ENCODE measurements at places on chromosomes 3 and 15.

GRCh38 chr15:32878869-32879805 is 161.3 kb downstream of the GREM1 start:
- no peak for DNase-seq

GRCh38 chr3:129557548-129557894 is 14.5 kb downstream of the H1-8 start:
- no peak for DNase-seq

DNA sequence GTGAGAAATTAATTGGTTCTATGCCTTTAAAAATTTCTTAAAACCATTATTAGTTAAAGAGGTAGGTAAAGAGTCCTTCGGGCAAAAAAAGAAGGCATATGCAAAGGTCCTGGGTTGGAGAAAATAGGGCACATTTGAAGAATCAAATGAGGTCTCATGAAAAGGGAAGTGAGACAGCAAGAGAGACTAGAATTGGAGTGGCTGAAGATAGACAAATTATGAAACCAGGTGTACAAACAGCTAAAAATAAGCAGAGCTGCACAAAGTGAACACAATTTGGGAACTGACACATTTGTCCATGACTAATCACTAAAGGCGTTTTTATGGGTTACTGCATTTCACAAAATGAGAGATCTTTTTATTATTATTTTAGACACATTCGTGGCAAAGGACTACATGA is 581.2 kb downstream of the PYDC2 start:
- no peak for DNase-seq

DNA sequence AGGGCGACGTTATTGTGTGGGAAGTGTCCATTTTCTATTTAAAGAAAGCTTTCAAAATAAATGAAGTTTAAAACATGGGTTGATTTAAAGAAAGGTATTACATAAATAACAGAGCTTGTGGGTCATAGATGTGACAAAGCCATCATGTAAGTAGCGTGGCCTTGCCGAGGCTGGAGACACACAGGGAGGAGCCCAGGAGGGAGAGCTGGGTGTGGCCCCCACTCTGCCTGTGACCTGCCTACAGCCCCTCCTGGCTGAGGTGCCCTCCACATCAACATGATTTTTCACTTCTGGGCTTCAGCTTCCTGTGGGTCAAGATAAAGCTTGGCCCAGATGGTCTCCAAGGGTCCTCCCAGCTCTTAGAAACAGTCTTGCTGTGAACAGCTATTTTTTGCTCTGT is 12.5 kb upstream of the MGLL start:
- DNase-seq, result no peak

DNA sequence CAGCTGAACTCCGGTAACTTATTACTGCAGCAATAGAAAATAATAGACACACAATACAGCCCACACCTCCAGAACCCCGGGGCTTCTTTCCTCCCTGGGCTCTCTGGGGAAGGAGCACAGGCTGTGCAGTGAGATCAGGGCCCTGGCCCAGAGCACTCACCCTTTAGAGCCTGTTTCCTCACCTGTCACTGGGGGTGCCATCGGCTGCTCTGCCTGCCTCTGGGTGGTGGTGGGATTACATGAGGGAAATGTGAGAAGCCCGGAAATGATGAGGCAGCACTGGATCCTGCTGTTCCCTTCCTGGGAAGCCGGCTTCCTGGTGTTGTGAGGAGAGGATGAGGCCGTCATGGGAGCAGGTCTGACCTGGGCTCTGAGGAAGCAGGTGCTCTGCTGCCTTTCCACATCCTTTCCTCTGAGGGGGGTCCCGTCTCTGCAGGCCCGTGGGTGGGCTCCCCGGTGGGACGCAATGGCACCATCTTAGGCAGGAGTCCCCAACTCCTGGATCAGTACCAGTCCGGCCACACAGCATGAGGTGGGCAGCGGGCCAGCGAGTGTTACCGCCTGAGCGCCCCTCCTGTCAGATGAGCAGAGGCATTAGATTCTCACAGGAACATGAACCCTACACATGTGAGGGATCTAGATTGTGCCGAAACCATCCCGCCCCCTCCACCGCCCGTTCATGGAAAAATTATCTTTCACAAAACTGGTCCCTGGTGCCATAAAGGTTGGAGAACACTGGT is 220.9 kb upstream of the CTDSPL start:
- DNase-seq, result no peak

DNA sequence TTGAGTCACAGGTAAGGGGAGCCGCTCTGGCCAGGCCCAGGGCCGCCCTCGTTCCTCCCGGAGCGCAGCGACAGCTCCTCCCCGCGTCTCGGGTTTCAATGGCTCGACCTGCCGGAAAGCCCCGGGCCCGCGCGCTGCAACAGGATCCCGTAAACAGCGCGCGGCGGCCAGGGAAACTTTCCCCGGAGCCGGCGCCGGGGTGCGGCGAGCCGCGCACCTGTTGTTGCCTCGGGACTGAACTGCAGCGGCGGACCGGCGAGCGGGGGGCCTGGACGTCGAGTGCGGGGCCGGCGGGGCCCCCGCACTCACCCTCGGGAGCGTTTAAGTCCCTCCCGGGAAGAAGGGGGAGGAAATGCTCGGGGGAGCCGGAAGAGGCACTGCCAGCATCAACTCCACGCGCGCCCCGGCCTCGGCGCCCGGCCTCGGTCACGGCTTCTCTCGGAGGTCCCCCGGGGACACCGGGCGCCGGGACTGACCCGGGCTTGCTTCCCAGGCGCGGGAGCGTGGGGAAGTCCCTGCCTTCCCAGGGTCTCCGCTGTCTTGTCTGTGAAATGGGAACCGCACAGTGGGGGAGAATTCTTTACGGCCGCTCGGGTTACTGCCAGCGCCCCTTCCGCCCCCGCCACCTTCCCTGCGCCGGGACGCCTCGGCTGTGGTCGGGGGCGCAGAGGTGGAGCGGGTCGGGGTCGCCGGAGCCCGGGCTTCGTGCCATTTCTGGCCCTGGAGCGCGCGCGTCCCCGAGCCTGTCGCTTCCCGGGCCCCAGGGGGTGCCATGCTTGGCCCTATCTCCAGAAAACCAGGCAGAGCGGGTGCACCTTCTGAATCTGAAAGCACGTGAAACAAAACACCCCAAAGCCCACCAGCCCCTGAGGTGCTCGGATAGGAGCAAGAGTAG is 7.5 kb upstream of the PGPEP1L start:
- no peak for DNase-seq

GRCh38 chr3:121737644-121738043 is 11.9 kb downstream of the GOLGB1 start:
- no peak for DNase-seq

DNA sequence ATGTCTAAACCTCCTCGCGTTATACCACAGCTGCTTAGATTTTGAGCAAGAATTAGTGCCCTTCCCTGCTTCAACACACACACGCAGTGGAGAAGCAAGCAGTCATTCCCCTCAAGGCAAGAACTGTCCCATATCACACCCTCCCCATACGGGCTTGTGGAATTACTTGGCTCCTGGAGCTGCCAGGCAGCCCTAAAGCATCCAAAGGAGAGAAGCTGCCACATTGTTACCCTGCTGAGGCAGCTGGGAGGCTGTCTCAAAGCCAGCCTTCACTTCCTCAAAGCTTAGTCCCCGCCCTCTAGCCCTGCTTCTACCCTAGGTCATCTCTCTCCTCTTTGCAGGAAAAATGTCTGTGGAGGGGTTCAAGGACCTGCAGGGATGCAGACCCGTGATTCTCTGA is 153.4 kb downstream of the RORA start:
- no peak for DNase-seq

DNA sequence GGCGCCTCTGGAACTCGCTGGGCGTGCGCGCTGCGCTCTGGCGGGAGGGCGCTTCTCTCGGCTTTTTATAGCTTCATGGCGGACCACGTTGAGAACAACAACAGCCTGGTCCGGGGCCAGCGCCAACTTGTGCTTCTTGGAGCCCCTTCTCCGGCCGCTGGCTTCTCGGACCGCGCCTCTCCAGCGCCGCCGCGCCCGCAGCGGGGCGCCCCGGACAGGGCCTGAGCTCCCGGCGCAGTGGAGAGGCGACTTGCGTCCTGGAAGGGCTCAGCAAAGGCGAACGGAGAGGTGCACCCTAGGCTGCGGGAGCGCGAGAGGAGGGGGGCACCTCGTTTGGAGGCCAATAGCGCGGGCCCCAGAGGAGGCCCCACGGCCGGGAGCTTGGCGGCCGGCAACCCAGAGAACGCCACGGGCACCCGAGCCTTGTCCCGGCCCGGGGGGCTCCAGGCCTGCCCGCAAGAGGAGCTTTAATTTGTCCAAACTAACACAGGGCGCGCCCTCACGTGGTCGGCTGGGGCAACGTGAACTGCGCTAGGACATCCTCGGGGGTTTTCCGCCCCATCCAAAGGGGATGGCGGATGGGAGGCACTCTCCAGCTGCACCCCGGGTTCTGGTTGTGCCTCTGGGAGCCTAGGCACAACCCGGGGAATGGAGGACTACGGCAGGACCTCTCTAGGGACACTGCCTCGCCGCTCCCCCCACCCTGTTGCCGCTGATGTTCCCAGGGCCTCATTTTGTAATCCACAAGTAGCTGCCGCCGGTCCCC is 37.8 kb downstream of the HMCES start:
- peak; percentile 88 for DNase-seq

- DNase-seq, result no peak
These were observed 19.3 kb upstream of the TTBK2 start for GRCh38 chr15:42939841-42940240.
